ENCODE measurements at places on chromosomes 12 and 14. TPM values are rescaled to one million over a fixed set of nuclear protein-coding genes. Genes with fewer than 3 reads are reported as not detected.

Gene PMEL
- total RNA-seq: 1.7 TPM

Gene ANKRD33
- total RNA-seq: not detected

Gene FAIM2
- 0.83 TPM for total RNA-seq

DNA sequence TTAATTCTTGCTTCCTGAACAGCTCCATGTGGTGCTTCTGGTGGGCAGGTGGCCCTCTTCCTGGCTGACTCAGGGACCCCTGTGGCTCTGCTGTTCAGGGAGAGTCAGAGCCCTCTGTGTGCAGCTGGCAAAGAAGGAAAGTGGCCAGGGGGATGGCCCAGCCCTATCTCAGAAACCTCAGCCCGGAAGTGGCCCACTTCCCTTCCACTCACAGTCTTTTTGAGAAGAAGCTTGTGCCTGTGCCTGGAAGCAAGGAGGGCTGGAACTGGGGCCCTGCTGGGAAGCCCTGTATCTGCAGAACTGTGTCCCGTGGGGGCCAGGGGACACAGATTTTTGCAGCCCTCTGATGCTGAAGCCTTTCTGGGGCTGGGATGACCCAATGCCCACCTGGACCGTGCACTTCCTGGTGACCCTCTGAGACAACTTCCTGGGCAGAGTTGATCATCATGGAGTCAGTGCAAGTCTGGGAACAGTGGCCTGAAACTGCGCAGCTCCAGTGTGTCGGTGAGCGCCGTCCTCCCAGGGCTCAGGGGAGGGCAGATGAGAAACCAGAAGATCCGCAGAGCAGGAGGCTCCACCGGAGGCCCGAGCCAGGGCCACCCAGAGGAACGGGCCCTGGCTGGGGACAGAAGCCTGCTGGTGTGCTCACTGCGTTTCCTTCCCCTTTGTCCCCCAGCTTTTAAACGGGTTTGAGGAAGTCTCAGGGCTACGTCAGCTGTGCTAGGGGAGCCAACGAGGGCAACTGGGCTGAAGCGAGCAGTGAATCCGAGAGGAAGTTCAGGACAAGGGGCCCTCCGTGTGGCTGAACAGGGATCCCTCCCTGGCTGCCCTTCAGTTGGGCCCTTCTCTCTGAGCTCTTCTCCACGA, 217.4 kb upstream of the RTL1 start:
- H3K4me1 ChIP-seq: no peaks in the 10 kb centered on the region
- no peak for DNase-seq
- H3K27me3 ChIP-seq: peaks cover 12% of the 10 kb centered on the region
- H3K4me3 ChIP-seq: no peak overlapping the region

- peak; percentile 36 for DNase-seq
- no peaks in the 10 kb centered on the region for H3K36me3 ChIP-seq
- H3K27ac ChIP-seq: no peak overlapping the region
These were observed 5.9 kb upstream of the WASHC3 start for GRCh38 chr12:102067574-102068258.

DNA sequence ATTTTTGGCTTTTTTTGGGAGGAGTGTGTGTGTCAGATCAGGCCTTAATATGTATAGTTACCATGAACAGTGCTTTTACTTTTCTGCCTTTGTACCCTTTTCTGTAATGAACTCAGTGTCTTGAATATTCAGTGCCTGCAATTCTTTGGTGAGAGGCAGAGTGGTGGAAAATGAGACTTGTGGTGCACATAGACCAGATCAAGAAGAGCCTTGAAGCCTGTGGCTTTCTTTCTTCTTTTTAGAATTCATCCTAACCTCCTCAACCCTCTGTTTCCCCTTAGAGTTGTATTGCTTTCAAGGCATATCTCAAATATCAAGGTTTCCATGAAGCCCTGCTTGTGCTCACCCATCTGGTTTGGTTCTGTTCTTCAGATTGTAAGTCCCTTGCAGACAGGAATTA, 2.6 kb downstream of the YLPM1 start:
- peaks cover 1% of the 10 kb centered on the region for H3K36me3 ChIP-seq
- H3K4me3 ChIP-seq: peak overlapping the region; percentile 17
- peaks cover 4% of the 10 kb centered on the region for H3K4me1 ChIP-seq
- no peaks in the 10 kb centered on the region for H3K27me3 ChIP-seq
- H3K27ac ChIP-seq: no peak overlapping the region

DNA sequence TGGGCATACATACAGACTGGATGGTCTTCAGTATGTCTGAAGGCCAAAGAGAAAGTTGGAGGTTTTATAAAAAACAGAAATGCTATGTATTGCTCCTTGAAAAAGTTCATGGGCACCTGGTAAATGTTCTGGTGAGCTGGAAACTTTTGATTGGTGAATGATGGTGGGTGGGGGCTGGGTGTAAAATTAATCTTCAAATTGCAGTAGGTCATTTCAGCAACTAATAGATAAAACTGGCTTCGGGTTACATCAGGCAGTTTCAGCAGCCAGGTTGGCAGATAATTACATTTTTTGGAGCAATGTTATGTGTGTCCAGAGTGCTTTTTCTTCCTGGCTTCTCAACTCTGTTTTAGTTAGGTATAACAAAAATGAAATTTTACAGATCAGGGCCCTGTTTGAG, 35.3 kb downstream of the SDR9C7 start:
- no peak overlapping the region for H3K4me3 ChIP-seq
- no peak for DNase-seq
- H3K27ac ChIP-seq: no peak overlapping the region
- no peaks in the 10 kb centered on the region for H3K36me3 ChIP-seq
- no peaks in the 10 kb centered on the region for H3K4me1 ChIP-seq

All from IMR-90 (cell line).